Chondrocyte (in vitro differentiated cells): ENCODE measurements at places on chromosomes 6 and 20. TPM values are rescaled to one million over a fixed set of nuclear protein-coding genes. Genes with fewer than 3 reads are reported as not detected.

- H3K27me3 ChIP-seq = peaks cover 76% of the 10 kb centered on the region
- H3K4me1 ChIP-seq = peaks cover 5% of the 10 kb centered on the region
- DNase-seq = no peak
- H3K27ac ChIP-seq = no peak overlapping the region
Observed at GRCh38 chr20:36307412-36308325, 1.5 kb downstream of the DLGAP4 start.

DNA sequence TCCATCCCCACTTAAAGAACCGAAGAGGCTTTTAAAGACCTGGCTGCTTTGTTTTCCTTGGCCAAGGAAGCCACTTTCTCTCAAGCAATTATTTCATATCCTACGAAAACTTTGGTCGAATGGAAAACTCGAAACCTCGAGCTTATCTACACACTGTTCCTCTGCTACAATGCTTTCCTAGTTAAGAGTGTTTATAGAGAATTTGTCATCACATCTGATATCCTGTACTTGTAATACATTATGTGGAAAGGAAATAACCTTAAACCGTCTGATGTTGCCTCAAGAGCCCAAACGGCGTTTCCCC is 28.1 kb downstream of the TFAP2B start:
- no peak for DNase-seq
- no peak overlapping the region for H3K27ac ChIP-seq
- peaks cover 23% of the 10 kb centered on the region for H3K4me1 ChIP-seq
- H3K27me3 ChIP-seq = no peaks in the 10 kb centered on the region

GRCh38 chr6:33000055-33000454 is 9.3 kb downstream of the HLA-DOA start:
- H3K4me3 ChIP-seq = no peak overlapping the region

- no peak overlapping the region for H3K4me3 ChIP-seq
- no peaks in the 10 kb centered on the region for H3K4me1 ChIP-seq
- H3K36me3 ChIP-seq = no peaks in the 10 kb centered on the region
- H3K27ac ChIP-seq = no peak overlapping the region
- DNase-seq = no peak
- no peaks in the 10 kb centered on the region for H3K27me3 ChIP-seq
Observed at GRCh38 chr6:110795271-110795670, 20.0 kb downstream of the CDK19 start.

DNA sequence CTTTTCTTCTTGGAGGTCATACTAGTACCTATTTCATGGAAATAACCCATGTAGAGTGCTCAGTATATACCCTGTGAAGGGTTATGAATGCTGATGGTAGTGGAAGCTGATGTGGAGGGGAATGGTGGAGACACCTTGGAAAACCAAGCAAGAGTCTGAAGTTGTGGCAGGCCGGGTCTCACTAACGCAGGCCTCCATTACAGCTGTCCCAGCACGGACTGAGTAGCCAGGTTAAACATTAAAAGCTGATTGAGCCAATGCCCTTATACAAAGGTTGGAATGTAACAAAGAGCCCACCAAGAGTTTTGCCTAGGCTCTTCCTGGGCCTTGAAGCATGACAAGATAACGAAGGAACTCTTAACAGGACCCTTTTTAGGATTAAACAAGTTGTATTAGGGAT is 2.1 kb upstream of the PCMTD2 start:
- no peaks in the 10 kb centered on the region for H3K36me3 ChIP-seq
- H3K27ac ChIP-seq = no peak overlapping the region
- H3K27me3 ChIP-seq = peaks cover 20% of the 10 kb centered on the region
- H3K4me1 ChIP-seq = peaks cover 21% of the 10 kb centered on the region

GRCh38 chr6:7730784-7731227 is 4.9 kb downstream of the BMP6 start:
- H3K4me1 ChIP-seq = peaks cover 24% of the 10 kb centered on the region
- DNase-seq = no peak
- peaks cover 52% of the 10 kb centered on the region for H3K27me3 ChIP-seq
- H3K36me3 ChIP-seq = no peaks in the 10 kb centered on the region
- no peak overlapping the region for H3K27ac ChIP-seq
- H3K4me3 ChIP-seq = no peak overlapping the region

DNA sequence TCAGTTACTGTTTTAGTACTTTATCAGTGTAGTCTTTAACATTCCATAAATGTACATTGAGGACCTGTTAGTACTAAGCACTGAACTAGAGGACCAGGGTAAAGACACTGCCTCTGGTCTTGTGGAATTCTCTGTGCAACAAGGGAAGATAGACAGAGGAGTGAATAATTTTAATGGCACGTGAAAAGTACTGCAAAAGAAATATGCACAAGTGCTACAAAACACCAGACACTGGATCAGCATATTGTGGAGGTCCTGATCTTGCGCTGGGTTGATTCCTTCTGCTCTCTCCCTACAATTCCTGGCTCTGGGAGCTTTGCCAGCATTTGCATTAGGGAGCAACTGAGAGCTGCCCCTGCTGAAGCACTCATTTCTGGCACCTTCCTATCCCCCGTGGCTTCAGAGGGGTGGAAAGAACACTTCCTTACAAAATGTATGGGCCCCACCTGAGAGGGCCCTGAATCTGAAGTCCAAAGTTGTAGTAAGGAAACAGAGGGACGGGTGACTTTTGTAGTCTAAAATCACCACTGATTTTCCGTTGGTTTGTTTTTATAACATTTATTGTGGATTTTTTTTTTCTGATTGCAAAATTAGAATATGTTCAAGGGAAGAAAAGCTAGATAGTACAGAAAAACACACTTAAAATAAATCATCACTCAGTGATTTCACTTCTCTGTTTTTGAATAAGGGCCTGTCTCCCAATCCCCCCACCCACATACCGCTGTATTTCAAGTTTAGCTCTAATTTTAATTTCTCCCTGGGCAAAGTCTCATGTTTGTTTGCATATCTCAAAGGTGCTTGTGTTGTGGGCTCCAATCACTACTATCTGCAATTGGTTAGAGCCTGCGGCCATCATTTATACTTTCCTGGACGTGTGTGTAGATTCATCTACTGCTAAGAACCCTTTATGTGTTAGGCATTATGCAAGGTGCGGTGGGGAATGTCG is 4.9 kb downstream of the PKIG start:
- no peaks in the 10 kb centered on the region for H3K27me3 ChIP-seq
- DNase-seq = no peak
- H3K4me3 ChIP-seq = no peak overlapping the region
- H3K27ac ChIP-seq = peak overlapping the region; percentile 80
- peaks cover 80% of the 10 kb centered on the region for H3K4me1 ChIP-seq

DNA sequence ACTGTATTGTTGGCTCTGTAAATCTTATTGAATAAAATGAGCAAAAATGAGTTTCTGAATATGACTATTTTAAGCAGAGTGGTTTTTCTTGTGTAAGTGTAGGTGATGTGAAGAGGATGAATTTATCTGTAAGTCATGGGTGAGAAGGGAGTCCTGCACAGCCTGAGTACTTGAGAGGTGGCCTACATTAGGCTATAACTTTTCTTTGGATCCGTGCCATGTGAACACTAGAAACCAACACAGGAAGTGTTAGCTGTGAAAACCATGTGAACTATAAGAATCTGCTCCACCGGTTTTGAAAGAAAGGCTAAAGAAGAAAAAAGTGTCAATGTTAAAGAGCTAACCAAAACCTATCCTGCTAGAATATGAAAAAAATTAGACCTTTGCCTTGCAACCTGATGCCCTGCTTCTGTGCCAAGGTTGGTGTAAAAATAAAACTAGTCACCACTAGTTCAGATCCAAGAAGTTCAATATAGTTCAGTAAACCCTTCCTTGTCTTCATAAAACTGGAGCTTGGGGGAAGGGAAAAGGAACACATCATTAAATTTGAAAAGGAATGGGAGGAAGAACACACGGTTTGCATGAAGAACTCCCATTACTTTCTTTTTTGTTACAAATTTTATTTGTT is 21.3 kb downstream of the PLCB1 start:
- peaks cover 77% of the 10 kb centered on the region for H3K4me1 ChIP-seq
- peak overlapping the region; percentile 67 for H3K27ac ChIP-seq
- DNase-seq = no peak
- H3K4me3 ChIP-seq = no peak overlapping the region
- no peaks in the 10 kb centered on the region for H3K36me3 ChIP-seq

DNA sequence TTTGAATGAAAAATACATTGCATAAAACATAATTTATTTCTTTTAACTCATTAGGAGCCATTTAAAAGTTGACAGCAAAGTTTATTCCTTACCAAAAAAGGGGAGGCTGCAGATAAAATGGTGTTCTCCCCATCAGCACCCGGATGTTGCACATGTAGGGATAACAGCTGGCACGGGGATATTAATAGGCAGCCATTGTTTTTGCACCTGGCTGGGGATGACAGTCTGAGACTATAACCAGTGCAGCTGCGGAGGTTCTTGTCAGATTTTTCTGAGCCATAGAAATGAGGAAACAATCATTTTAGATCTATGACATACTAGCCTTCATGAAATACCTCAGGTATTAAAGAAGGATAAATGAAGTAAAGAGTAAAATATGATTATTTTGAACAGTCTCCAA is 20.1 kb upstream of the HECA start:
- H3K4me1 ChIP-seq = peaks cover 12% of the 10 kb centered on the region
- no peaks in the 10 kb centered on the region for H3K27me3 ChIP-seq
- H3K27ac ChIP-seq = no peak overlapping the region
- no peak overlapping the region for H3K4me3 ChIP-seq
- DNase-seq = no peak

DNA sequence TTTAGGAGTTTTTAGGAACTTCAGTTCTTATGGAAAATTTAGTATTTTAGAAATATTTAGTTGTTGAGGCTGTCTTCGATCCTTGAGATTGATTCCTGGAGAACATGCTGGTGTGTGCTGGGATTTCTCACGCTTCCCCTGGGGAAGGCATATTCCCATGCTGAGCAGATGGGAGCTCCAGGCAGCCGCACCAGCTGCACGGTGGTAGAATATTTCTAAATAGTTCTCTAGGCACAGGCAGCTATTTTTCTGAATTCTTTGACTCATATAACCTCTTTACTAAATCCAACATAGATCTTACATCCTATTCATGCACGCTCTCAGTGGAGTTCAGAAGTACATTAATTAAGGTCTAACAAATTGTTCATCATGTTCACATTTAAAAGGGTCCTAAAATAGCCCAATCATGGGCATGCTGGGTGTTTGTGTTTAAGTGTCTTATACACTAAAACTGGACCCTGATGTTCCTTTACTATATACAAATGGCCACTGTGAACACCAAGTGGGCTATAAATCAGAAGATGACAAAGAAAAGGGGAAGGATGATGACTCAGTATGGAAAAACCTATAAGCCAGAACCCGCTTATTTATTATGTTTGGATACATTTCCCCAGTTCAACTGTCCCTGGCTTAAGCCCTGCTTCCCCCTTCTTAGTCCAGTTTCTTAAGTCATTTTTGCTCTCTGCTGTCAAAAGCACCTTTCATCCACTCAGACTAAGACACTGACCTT is 138.5 kb downstream of the UST start:
- peaks cover 37% of the 10 kb centered on the region for H3K4me1 ChIP-seq
- H3K27ac ChIP-seq = no peak overlapping the region
- no peaks in the 10 kb centered on the region for H3K36me3 ChIP-seq
- DNase-seq = no peak
- H3K4me3 ChIP-seq = no peak overlapping the region
- H3K27me3 ChIP-seq = no peaks in the 10 kb centered on the region

DNA sequence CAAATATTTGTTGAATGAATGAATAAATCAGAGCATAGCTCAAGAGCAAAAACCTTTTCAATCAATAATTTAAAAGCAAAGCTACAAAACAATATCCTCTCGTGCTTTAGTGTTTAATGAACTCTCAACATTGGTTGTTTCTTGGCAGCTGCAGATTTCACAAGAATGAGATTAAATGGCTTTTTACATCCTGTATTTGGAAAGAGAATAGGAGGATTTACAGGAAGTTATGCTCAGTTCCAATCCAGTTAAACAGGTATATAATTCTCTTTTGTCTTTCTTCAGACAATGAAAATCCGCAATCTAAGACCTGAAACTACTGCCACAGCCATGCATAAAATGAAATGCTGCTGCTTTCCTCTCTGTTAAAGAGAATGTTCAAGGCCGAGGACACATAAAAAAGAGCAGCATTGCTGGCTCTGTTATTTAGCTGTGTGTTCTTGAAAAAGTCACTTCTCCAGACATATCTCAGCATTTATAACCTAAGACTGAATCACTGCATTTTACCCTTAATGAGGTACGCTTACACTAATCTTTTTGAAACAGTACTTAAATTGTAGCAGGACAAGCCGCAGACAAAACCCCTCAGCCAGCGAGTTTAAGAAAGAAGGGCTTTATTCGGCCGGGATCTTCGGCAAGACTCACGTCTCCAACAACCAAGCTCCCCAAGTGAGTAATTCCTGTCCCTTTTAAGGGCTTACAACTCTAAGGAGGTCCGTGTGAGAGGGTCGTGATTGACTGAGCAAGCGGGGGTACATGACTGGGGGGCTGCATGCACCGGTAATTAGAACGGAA is 3.6 kb downstream of the C6orf52 start:
- peaks cover 25% of the 10 kb centered on the region for H3K4me1 ChIP-seq
- DNase-seq = no peak
- H3K27me3 ChIP-seq = peaks cover 3% of the 10 kb centered on the region
- no peak overlapping the region for H3K4me3 ChIP-seq

- DNase-seq = no peak
- no peak overlapping the region for H3K27ac ChIP-seq
- H3K36me3 ChIP-seq = no peaks in the 10 kb centered on the region
- no peaks in the 10 kb centered on the region for H3K27me3 ChIP-seq
Observed at GRCh38 chr6:130965656-130966055, 97.4 kb downstream of the EPB41L2 start.

- H3K36me3 ChIP-seq = no peaks in the 10 kb centered on the region
- no peak for DNase-seq
- no peak overlapping the region for H3K4me3 ChIP-seq
- no peak overlapping the region for H3K27ac ChIP-seq
Observed at GRCh38 chr20:60236613-60237012, 278.4 kb downstream of the CDH26 start.

- no peaks in the 10 kb centered on the region for H3K36me3 ChIP-seq
- no peaks in the 10 kb centered on the region for H3K27me3 ChIP-seq
- DNase-seq = no peak
Observed at GRCh38 chr6:109513571-109514071, 30.6 kb upstream of the ZBTB24 start.

DNA sequence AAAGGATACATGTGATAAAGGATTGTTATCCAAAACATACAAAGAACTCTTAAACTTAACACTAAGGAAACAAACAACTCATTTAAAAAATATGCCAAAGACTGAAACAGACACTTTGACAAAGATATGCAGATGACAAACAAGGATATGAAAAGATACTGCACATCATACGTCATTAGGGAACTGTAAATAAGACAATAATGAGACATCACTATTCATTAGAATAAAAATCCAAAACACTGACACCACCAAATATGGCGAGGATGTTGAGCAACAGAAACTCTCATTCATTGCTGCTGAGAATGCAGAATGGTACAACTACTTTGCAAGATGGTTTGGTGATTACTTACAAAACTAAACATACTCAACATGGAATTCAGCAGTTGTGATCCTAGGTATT is 156.5 kb upstream of the FOXA2 start:
- no peaks in the 10 kb centered on the region for H3K36me3 ChIP-seq
- peaks cover 7% of the 10 kb centered on the region for H3K4me1 ChIP-seq
- no peaks in the 10 kb centered on the region for H3K27me3 ChIP-seq
- no peak overlapping the region for H3K27ac ChIP-seq

Gene ARMC2
- total RNA-seq = 6.8 to 9.2 TPM (median 8.3 TPM) in 3 replicates

Gene PSORS1C2
- total RNA-seq = not detected in 3 replicates

Gene ECT2L
- total RNA-seq = not detected in 3 replicates

Gene SLCO4A1
- total RNA-seq = not detected in 3 replicates

Gene SYCP2L
- total RNA-seq = 2.6 to 3.6 TPM (median 3.1 TPM) in 3 replicates

Gene PLN
- total RNA-seq = 0.18 TPM in 1 of 3 replicates, not detected in the others

Gene NUDT3
- 21.6 to 25.9 TPM (median 22.0 TPM) in 3 replicates for total RNA-seq

Gene OTOR
- total RNA-seq = not detected in 3 replicates

Gene EZR
- total RNA-seq = 57.0 to 71.5 TPM (median 68.4 TPM) in 3 replicates
